ENCODE measurements at places on chromosomes 6 and 20.
A peak's percentile ranks its signal among the peaks of the same experiment; 100 is the strongest.

GRCh38 chr20:53949319-53949839, 121.0 kb downstream of the BCAS1 start:
- peak; percentile 28 for DNase-seq

- DNase-seq = peak; percentile 93
Measured at GRCh38 chr20:50366270-50367103, 143.7 kb upstream of the PTPN1 start.

DNA sequence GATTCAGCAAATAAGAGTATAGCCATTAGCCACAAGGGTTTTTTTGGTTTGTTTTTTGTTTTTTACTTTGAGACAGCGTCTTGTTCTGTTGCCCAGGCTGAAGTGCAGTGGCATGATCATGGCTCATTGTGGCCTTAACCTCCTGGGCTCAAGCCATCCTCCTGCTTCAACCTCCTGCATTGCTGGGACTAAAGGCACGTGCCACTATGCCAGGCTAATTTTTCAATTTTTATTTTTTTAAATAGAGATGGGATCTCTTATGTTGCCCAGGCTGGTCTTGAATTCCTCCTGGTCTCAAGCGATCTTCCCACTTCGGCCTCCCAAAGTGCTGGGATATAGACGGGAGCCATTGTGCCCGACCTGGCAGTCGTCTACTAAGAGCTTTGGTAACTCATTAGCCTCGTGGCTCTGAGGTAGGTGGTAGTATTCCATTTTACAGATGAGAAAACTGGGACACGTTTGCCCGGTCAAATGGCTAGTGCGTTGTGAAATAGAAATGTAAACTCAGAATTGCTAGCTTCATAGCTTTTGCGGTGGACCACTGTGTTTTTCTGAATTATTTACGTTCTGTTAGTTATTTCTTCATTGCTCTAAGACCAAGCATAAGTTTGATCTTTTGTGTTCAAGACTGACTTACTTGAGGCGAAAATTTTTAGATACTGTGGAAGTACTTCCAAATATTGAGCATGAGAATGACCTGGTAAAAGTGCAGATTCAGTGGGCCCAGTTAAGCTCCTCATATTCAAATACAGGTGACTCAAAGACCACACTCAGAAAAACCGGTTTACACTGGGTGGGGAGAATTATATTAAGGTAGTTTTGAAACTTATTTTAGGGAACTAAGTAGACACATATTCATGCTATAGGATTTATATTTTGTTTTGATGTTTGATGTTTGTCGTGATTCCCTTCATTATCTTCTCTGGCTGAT, 2.1 kb downstream of the PANK2 start:
- DNase-seq = no peak

GRCh38 chr20:55174635-55175034, 699.2 kb downstream of the DOK5 start:
- DNase-seq = peak; percentile 15

GRCh38 chr20:19349879-19350278, 137.4 kb downstream of the SLC24A3 start:
- no peak for DNase-seq

GRCh38 chr6:4243237-4243636, 107.9 kb upstream of the ECI2 start:
- DNase-seq = no peak

DNA sequence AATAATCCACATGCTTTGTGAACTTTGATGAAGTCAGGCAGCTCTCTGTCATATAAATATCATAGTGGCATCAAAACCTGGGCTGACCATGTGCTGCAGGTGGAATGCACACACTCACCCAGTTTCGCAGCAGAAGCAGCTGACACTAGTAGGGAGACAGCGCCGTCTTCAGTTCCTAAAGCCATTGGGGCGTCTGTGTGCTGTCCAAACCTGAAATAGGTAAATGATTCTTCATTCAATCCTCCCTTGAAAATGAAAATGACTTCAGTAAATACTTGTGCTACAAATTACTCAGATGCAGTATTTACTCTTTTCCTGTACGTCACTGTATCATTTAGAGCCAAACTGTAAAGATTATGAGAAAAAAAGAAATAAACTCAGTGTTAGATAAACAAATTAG, 127.5 kb downstream of the EYA4 start:
- no peak for DNase-seq

GRCh38 chr6:89139509-89140346, 6.1 kb upstream of the PM20D2 start:
- DNase-seq = no peak

DNA sequence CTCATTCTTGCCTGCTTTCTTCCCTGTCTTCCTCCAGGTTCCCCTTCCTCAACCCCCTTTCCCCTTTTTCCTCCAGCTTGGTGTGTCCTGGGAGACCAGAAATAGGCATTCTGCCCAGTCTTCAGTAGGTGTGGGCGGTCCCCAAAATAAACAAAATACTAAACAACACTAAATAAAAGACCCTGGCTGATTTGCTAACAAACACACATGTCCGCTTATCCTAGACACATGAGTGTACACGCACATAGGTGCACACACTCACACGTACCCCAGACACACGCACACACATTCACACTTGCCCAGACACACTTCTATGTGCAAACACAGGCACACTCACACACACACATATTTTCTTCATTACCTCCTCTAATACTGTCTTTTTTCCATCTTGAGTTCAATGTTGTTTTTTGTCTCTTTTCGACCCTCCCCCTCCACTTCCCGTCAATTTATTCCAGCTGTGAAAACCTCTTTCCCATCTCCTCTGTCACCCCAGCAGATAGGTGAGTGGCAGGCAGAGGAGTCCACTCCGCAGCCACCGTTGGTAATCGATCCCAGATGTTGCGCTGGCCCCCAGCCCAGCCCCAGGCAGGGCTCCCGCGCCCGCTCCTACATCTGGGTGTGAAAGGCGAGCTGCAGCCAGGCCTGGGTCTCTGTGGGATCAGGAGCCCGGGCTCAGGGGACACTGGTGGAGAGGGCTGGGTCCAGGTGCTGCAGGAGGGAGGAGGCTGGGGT, 56.9 kb upstream of the FOXP4 start:
- no peak for DNase-seq

- DNase-seq = no peak
Measured at GRCh38 chr6:123668965-123669591, 32.3 kb upstream of the TRDN start.

GRCh38 chr6:152329638-152330448, 307.3 kb downstream of the SYNE1 start:
- DNase-seq = no peak

- no peak for DNase-seq
Measured at GRCh38 chr6:20916086-20916485, 381.8 kb downstream of the CDKAL1 start.

DNA sequence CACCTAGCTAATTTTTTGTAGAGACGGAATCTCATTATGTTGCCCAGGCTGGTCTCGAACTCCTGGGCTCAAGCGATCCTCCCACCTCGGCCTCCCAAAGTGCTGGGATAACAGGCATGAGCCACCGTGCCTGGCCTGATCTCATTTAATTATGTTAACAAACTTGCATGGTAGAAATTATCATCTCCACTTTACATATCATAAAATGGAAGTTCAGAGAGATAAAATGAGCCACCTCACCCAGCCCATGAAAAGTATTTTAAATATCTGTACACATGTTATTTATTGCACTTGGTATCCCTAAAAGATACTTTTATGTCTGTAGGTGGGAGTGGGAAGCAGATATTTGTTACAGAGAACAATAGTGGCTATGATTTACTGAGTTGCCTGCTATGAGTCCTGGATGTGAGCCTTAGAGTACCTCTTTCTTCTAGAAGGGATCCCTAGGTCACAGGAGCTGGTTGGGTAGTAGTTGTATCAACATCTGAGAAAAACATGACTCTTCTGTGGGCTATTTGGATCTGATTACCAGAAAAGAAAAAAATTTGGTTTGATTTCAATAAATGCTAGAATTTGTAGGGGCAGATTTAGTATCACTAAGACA, 52.4 kb upstream of the EIF2S2 start:
- DNase-seq = no peak

GRCh38 chr20:57718490-57719009, 8.7 kb upstream of the PMEPA1 start:
- peak; percentile 94 for DNase-seq

DNA sequence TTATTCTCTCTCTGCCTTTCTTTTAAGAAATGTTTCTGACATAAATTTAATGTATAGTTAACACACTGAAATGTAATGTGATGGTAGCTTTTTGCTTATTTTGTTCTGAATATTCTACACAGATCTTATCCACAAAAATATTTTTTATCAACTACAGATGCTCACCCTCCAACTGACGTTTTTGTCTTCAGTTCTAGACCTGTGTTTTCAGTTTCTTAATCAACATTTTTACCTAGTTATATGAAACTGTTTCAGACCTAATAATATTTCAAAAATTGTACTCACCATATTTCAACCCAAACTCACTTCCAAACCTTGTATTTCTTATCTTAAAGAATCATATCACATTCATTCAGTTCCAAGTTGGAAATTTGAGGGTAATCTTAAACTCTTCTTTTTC, 452.8 kb downstream of the RFPL4B start:
- no peak for DNase-seq

GRCh38 chr20:13487202-13487601, 151.5 kb downstream of the TASP1 start:
- no peak for DNase-seq

DNA sequence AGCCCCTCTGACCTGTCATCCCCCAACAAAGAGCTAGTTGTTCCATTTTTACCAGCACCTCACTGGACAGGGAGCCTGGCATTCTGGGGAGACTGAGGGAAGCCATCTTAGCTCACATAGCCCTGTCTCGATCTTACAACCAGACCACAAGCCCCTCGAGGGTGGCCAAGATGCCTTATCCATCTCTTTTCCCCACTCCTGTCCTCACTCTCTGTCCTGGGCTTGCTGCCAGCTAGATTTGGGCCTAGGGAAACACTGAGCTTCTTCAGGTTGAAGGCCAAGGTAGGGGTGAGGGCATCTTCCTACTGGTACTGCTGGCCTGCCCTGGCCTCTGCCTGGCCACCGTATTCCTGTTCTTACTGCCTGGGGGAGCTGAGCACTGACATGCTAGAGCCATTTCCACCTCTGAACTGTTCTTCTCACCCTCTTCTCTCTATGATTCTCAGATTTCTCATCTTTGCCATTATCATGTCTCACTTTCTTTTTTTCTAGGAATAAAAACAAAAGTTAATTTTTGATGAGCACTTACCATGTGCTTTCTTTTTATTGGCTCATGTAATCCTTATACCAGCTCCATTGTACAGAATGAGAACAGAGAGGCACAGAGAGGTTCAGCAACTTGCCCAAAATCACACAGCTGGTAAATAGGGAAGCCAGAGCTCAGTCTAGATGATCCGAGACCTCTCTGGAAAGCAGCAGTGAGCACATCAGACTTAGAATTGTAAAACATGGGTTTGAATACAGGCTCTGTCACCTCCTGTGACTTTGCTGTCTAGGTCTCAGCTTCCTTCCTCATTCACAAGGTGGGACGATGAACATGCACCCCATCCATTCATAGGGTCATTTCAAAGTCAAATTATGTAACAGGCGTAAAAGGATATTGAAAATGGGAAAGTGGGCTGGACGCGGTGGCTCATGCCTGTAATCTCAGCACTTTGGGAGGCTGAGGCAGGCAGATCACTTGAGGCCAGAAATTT, 28.7 kb downstream of the FGD2 start:
- DNase-seq = no peak
